ENCODE measurements at places on chromosomes 13 and 19. TPM values are rescaled to one million over a fixed set of nuclear protein-coding genes. Genes with fewer than 3 reads are reported as not detected.
A peak's percentile ranks its signal among the peaks of the same experiment; 100 is the strongest.

Gene ACP7
- 0.22 TPM for total RNA-seq

Gene ACER1
- not detected for total RNA-seq

Gene C13orf42
- total RNA-seq = 0.96 TPM

Gene ATP4A
- total RNA-seq = not detected

Gene MBNL2
- total RNA-seq = 25.0 TPM

Gene CERS4
- 76.0 TPM for total RNA-seq

Gene TMPRSS9
- total RNA-seq = not detected

Gene ZNF550
- 11.1 TPM for total RNA-seq

Gene ZNF181
- 20.2 TPM for total RNA-seq

Gene PIH1D1
- total RNA-seq = 168 TPM

- DNase-seq = no peak
Measured at GRCh38 chr13:107834281-107834680, 381.1 kb downstream of the LIG4 start.

- no peak for DNase-seq
Measured at GRCh38 chr13:46377554-46377953, 9.5 kb downstream of the RUBCNL start.

DNA sequence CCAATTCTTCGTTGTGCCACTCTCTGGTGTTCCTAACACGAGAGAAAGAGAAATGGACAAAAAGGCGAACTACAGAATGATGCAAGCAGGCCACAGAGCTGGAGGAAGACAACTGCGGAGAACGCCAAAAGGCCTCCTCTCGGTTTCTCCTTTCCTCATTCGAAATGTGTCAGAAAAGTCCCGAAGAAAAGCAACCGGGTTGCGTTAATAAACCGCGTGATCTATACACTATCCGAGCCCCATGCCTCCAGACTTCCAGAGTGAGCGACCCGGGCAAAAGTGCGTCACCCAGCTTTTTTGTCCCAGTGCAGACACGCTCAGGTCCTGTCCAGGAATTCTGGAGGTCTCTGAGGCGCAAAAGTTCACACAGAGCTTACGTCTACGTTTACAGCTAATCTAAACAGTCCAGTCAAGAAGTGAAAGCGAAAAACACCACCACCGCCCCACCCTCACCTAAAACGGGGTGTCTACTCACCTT is 413 bp downstream of the N4BP2L2 start:
- DNase-seq = peak; percentile 66

GRCh38 chr19:18021121-18021755 is 13.3 kb downstream of the ARRDC2 start:
- no peak for DNase-seq

DNA sequence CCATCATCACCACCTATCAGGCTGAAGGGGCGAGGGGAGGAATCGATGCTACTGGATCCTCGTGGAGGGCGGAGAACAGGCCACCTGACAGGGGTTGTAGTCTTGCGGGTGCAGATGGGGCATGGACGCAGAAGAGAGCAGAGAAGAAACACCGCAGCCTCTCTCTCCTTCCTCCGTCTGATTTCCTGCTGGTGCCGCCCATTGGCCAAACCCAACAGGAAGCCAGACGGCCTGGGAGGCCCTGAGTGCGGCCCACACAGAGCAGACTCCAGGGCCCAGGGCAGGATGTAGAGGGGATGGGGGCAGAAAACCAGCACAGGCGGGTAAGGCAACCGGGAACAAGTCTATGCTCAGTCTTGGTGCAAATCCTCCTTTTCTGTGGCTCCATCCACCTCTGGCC is 15.4 kb downstream of the CEBPA start:
- no peak for DNase-seq

DNA sequence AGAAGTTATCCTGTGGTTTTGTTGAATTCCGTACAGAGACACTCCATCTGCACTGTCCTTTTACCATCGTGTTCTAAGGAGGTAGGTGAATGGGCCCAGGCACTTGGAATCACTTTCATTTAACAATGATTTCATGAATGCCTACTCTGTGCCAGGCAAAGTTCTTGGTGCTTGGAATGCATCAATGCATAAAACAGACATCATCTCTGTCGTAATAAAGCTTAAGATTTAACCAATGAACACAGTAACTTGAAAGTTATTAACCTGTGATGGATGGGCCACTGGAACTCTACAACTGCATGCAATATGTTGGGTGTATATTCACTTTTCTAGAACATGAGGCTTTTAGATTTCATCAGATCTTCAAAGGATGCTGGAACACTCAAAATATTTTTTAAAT is 14.1 kb upstream of the STARD13 start:
- DNase-seq = no peak

DNA sequence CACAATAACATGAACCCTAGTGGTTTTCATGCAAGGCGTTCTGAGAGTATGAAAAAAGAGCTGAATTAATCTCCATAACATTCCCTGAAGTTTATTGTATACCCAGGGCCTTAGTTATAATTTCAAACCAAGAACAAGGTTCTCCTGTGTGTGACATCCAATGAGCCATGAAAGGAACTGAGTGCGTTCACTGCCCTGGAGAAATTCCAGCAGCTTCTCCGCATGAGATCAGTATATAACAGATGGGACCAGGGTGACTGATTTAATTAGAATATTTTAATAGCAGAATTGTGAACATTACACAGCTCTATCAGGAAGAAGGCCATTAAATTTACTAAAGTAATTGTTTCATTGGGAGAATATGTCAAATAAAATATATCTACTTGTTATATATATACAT is 1190.5 kb upstream of the SLC10A2 start:
- no peak for DNase-seq

DNA sequence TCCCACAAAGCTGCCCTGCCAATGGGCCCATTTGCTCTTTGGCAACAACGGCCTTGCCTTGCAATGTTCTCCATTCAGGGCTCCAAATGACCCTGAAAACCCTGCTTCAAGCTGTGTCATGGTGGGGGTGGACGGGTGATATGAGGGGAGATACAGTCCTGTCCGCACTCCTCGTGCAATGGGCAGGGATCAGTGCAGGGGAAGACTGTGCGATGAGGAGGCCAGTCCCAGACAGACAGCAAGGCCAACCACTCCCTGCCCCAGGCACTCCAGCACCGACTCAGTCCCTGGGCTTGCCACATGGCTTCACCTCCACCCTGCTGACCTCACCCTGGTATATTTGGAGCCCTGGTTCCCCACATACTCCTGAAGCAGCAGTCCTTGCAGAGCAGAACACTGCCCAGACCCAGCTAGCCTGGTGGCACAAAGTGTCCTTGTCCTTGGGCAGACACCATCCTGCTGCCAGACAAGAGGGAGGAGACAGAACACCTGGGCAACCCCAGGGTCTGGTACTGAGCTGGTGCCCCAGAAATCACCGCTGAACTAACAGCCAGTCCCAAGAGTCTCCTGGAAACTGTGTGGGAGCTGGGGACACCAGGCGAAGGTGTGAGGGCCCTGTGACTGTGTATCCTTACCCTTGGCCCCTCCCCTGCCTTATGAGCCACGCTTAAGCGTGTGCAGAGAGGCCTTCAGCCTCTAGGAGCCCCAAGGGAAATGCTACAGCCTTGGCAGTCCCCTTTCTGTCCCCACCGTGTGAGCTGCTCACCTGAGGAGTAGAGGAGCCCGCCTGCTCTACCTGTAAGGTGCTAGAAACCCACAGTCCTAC is 9.1 kb upstream of the SLC35E1 start:
- no peak for DNase-seq

GRCh38 chr19:12778017-12778904 is 2.9 kb upstream of the HOOK2 start:
- peak; percentile 56 for DNase-seq

GRCh38 chr19:16569609-16570320 is 2.5 kb downstream of the SLC35E1 start:
- no peak for DNase-seq

DNA sequence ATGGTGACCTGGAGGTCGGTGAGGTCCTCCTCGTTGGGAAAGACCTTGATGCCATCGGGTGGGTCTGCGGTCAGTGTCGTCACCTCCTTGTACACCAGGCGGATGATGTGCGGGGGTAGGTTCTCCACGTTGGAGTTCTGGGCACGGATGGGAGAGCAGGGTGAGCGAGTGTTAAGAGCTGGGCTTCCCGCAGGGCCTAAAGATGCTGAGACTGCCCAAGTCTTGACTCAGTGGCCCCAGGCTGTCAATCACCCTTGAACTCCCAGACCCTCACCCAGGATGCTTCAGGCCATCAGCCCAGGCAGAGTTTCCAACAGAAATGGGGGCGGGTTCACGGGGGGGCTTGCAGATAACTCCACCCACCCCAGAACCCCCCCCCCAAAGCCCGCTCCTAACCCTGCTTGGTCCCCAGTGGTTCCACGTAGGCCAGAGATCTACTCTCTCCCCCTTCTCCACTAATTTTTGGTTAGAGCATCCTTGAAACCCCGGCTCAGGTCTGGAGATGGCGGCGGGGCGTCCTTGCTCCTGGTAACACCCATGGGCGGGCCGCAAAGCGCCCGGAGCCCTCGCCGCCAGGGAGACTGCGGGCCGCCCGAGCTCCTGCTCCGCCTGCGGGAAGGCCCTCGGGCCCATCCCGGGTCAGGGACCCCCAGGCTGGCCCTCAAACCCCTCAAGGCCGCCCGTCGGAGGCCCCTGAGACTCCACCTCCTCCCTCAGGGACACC is 600 bp downstream of the UBE2S start:
- peak; percentile 42 for DNase-seq

GRCh38 chr19:17684256-17684655 is 3.9 kb downstream of the UNC13A start:
- DNase-seq = no peak

GRCh38 chr19:41998246-41999020 is 4.4 kb upstream of the ATP1A3 start:
- DNase-seq = peak; percentile 92

- no peak for DNase-seq
Measured at GRCh38 chr13:99757756-99758459, 213.7 kb downstream of the ZIC5 start.

GRCh38 chr19:6572217-6572616 is 18.7 kb downstream of the CD70 start:
- DNase-seq = no peak

DNA sequence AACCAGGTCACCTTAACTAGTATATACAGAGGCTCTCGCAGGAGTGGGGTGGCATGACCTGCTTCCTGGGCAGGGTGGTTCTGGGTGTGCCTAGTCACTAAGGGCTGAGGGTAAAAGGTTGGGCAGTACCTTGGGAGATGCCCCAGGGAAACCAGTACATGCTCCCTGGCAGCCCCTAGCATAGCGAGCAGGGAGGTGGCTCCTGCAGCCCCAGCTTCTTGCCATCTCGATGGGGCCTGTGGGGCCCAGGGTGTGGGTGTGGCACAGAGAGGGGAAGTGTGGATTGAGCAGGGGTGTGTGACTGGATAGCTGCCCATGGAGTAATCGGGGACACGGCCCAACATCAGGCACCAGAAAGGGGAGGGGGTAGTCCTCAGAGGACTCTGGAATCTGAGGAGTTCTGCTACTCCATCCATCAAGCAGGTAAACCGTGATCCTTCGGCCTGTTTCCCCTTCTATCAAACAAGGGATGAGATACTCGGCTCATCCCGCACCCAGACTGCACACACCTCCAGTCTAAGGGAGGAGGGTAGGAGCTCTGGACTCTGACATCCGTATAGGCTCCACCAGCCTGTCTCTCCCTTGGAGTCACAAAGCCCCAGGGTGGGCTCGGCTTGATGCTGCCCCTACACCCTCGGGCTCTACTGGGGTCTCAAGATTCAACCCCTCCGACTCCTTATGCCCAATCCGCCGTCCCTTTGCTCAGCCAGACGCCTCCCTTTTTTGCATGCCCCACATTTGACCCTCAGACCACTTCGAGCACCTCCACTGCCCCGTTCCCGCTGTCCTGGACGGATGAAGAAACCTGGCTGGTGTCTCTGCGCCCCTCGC is 1.1 kb downstream of the ZBTB45 start:
- DNase-seq = no peak

DNA sequence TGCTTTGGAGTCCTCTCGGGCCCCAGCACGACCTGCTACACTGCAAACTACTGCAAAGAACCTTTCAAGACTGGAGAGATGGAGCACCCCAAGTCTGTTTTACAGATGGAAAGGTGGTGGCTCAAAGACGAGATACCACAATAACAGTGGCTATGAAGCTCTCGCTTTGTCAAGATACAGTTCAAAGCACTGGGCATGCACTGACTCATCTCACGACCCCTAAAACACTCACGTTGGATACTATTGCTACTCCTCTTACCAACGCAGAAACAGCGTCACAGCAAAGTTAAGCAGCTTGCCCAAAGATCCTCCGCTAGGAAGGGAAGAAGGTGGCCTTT is 24.0 kb upstream of the LAIR1 start:
- no peak for DNase-seq

- no peak for DNase-seq
Measured at GRCh38 chr13:114226088-114226487, 8.6 kb upstream of the CDC16 start.

GRCh38 chr13:60757501-60758215 is 360.6 kb downstream of the TDRD3 start:
- peak; percentile 54 for DNase-seq

DNA sequence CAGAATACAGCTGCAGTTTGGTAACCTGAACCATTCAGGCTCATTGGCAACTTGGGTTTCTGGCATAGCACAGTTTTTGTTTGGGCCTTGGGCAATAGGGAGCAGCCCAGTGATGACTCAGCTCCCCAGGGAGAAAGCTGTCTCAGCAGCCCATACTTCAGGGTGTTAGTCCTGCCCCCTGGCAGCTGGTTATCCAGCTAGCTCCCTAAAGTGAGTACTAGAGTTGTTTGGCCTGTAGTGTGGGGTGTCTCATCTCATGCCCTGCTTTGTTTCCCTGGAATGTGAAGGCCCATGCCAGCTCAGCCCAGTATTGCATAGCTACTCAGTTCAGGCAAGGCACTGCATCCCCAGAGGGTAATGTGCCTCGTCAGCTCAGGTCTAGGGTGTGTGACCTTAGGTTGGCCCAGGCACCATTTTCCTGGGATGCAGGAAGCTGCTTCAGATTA is 18.2 kb upstream of the ZNF543 start:
- no peak for DNase-seq

DNA sequence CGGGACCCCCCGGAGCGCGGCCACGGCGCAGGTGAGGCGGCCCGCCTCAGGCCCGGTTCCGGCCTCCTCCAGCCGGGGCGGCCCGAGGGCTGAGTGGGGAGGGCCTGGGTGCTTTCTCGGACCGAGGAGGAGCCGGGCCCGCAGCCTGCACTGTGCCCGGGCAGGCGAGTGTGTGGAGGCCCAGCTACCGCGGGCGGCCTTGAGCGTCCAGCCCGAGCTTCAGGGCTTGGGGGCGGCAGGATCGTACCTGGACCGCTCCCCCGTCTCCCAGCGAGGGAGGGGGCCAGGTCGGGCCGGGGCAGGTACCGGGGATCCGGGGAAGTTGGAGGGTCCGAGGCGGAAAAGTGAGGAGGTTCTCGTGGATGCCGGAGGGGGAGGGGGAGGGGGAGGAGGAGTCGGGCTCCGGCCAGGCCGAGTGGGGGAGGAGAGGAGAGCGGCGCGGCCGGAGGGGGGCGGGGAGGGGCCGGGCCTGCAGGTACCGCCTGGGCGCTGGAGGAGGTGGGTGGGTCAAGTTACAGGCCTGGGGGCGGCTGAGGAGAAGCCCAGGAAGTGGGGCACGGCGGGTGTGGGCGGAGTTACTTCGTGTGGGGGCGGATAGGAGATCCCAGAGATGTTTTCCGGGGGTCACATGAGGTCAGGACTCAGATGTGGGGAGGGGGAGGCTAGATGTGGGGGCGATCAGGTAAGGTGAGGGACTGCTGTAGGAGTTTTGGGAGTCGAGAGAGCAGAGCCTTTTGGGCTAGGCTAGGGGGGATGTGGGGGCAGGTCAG is 545 bp downstream of the NACC1 start:
- peak; percentile 93 for DNase-seq

Measured in neural progenitor cell (in vitro differentiated cells).